Lung (tissue), 17 donors: ENCODE measurements at places on chromosomes 12 and 14.

GRCh38 chr12:79020106-79020505 lies 155.5 kb downstream of the SYT1 start:
- no peak for DNase-seq

DNA sequence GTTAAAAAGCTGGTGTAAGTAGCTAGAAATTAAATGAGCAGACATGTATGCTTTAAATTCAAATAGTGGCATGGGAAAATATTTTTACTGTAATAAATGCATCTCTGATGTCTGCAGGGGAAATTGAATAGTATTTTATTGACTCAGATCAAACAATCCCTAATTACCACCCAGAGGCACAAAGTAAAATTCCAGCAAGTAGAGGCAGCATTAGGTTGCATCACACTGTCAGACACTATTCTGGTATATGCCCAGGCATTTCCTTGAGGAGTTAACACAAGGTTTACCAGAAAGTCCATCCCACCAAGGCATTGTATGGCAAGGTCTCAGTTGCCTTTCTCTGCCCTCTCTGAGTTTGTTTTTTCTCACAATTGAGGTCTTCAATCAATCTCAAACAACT lies 201.6 kb upstream of the KITLG start:
- DNase-seq: no peak

DNA sequence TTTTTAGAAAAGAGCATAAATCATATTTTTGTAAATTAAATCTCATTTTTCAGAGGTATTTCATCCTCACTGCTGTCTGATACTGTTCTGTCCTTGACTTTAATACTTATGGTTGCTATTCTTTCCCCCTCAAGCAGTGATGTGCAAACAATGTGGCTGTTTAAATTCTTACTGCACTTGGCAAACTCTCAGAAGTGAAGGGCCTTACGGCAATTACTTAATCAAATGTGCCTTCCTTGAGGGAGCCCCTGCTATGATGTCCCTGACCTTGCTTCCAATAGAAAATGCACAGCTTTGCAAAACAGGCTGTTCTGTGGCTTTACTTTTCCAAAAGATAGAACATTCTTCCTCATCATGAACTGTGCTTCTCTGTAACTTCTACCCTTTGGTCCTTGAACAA lies 35.2 kb downstream of the UBE3B start:
- DNase-seq: peak; percentile 44

DNA sequence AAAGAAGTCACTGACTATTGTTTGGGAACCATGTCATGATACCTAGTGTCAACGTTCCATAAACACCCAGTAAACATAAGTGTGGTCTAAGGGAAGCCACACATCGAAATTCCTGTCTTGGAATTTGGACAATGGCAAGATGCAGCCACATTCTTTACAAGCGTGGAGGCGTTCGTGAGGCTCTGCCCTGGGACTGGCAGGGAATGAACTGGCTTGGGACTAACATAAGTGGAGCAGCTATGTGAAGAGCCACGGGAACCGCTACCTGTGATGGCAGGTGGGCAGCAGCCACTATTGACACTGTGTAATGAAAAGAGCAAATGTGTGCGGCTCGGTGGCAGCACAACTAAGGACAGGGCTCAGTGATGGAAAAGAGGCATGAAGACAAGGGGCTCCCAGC lies 10.0 kb upstream of the NRIP2 start:
- DNase-seq: peak; percentile 27
